Activated T-helper 2 cell treated with anti-CD3 and anti-CD28 coated beads, Interferon-gamma antibody, Interleukin-2, Interleukin-4, amounts not matched to agents 10 μg/mL and 5 μg/mL and 100 μg/mL, durations not matched to agents 14 hours and 24 hours and 36 hours (primary cell): ENCODE measurements at places on chromosomes 16 and 17.

- peaks cover 54% of the 10 kb centered on the region for H3K36me3 ChIP-seq
- no peak overlapping the region for H3K4me3 ChIP-seq
- H3K4me1 ChIP-seq: peaks cover 2% of the 10 kb centered on the region
These were observed 73.4 kb downstream of the HELZ start for GRCh38 chr17:67171560-67171959.

DNA sequence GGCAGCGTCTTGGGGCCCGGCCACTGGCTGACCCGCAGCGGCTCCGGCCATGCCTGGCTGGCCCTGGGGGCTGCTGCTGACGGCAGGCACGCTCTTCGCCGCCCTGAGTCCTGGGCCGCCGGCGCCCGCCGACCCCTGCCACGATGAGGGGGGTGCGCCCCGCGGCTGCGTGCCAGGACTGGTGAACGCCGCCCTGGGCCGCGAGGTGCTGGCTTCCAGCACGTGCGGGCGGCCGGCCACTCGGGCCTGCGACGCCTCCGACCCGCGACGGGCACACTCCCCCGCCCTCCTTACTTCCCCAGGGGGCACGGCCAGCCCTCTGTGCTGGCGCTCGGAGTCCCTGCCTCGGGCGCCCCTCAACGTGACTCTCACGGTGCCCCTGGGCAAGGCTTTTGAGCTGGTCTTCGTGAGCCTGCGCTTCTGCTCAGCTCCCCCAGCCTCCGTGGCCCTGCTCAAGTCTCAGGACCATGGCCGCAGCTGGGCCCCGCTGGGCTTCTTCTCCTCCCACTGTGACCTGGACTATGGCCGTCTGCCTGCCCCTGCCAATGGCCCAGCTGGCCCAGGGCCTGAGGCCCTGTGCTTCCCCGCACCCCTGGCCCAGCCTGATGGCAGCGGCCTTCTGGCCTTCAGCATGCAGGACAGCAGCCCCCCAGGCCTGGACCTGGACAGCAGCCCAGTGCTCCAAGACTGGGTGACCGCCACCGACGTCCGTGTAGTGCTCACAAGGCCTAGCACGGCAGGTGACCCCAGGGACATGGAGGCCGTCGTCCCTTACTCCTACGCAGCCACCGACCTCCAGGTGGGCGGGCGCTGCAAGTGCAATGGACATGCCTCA lies 773 bp downstream of the NTN3 start:
- H3K36me3 ChIP-seq: no peaks in the 10 kb centered on the region
- H3K27me3 ChIP-seq: peaks cover 27% of the 10 kb centered on the region
- H3K27ac ChIP-seq: no peak overlapping the region
- peaks cover 17% of the 10 kb centered on the region for H3K4me1 ChIP-seq
- no peak for DNase-seq

GRCh38 chr17:59287452-59287851 lies 44.0 kb upstream of the YPEL2 start:
- no peaks in the 10 kb centered on the region for H3K36me3 ChIP-seq
- no peaks in the 10 kb centered on the region for H3K27me3 ChIP-seq
- no peak overlapping the region for H3K27ac ChIP-seq
- DNase-seq: no peak

- DNase-seq: no peak
- H3K4me1 ChIP-seq: peaks cover 2% of the 10 kb centered on the region
- H3K36me3 ChIP-seq: peaks cover 21% of the 10 kb centered on the region
- no peaks in the 10 kb centered on the region for H3K27me3 ChIP-seq
These were observed 6.2 kb downstream of the ENGASE start for GRCh38 chr17:79080761-79081290.

GRCh38 chr17:82859431-82860403 lies 19.9 kb upstream of the ZNF750 start:
- H3K27me3 ChIP-seq: no peaks in the 10 kb centered on the region
- DNase-seq: peak; percentile 56
- peaks cover 48% of the 10 kb centered on the region for H3K4me1 ChIP-seq

DNA sequence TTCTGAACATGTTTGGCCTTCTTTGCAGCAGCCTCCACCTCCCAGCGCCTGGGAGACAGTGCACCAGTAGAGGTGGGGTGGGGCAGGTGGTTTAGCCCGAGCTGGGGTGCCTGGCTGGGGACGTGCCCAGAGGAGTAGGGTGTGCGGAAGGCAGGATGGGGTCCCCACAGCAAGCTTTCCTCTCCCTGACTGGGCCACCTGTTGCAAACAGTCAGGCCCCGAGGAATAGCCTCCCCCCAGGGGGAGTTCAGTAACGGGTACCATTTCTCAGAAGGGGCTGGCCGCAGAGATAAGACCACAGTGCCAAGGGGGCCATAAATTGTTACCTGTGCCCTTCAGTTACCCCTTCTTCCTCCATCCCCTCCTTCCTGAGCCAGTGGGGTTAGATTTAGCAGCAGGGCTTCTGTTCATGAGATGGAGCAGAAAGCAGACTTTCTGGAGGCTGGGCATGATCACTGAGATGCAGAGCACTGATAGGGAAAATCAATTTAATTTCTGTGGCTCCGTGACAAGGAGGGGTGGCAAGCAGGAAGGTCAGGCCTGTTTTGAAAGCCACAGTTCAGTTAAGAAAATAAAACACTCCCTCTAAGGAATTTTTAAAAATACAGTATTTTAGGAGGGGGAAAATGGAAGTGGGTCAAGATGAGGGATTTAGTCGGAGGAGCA lies 181.9 kb downstream of the MSI2 start:
- H3K36me3 ChIP-seq: peaks cover 30% of the 10 kb centered on the region
- DNase-seq: no peak
- H3K4me3 ChIP-seq: peak overlapping the region; percentile 10

DNA sequence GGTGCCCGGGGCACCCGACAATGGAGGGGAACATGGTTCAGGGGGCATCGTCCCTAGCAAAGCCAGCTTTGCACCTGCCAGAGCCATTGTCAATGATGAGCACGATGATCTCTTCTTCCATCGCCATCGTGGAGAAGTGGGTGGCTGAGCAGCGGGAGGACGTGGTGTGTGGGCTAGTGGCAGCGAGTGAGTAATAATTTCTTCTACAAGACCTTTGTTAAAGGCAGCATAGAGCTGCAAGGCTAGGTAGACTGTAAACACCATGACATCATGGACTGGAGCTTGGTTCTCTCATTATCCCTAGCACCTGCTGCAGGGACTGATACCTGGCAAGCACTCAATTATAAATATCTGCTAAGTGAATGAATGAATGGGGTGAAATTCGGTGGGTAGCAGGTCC lies 6.7 kb upstream of the HEATR3 start:
- no peak overlapping the region for H3K27ac ChIP-seq
- no peaks in the 10 kb centered on the region for H3K36me3 ChIP-seq
- H3K4me1 ChIP-seq: peaks cover 2% of the 10 kb centered on the region
- no peak overlapping the region for H3K4me3 ChIP-seq

DNA sequence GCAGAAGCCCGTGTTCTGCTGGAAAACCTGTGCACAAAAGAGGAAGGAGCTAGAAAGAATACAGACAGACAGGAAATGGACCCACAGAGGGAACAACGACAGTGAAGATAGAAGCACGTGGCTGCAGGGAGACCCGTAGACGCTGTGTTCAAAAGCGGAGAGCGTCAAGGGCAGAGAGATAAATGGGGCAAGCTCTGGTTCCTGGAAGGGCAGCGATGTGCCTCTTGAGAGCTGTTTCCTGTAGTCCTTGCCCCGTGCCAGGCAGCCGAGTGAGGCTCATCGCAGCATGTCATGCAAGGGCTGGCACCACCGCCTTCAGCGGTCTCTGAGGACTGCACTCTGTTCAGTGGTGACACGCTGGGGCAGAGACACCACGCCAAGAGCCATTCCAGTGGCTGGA lies 43.6 kb upstream of the CACNG5 start:
- no peak overlapping the region for H3K4me3 ChIP-seq
- no peaks in the 10 kb centered on the region for H3K27me3 ChIP-seq
- DNase-seq: no peak
- H3K36me3 ChIP-seq: peaks cover 89% of the 10 kb centered on the region
- H3K4me1 ChIP-seq: peaks cover 1% of the 10 kb centered on the region
- H3K27ac ChIP-seq: peak overlapping the region; percentile 19

GRCh38 chr17:75366432-75366831 lies 39.0 kb downstream of the GRB2 start:
- DNase-seq: no peak
- H3K27ac ChIP-seq: peak overlapping the region; percentile 73
- H3K4me3 ChIP-seq: no peak overlapping the region
- peaks cover 82% of the 10 kb centered on the region for H3K4me1 ChIP-seq
- peaks cover 28% of the 10 kb centered on the region for H3K36me3 ChIP-seq
- no peaks in the 10 kb centered on the region for H3K27me3 ChIP-seq

GRCh38 chr17:43857957-43858600 lies 11.1 kb downstream of the CD300LG start:
- peaks cover 3% of the 10 kb centered on the region for H3K27me3 ChIP-seq
- H3K4me3 ChIP-seq: no peak overlapping the region
- DNase-seq: no peak
- no peaks in the 10 kb centered on the region for H3K4me1 ChIP-seq
- no peaks in the 10 kb centered on the region for H3K36me3 ChIP-seq
- H3K27ac ChIP-seq: no peak overlapping the region

- H3K4me1 ChIP-seq: peaks cover 13% of the 10 kb centered on the region
- peaks cover 25% of the 10 kb centered on the region for H3K27me3 ChIP-seq
- no peak overlapping the region for H3K4me3 ChIP-seq
- DNase-seq: peak; percentile 9
- H3K27ac ChIP-seq: no peak overlapping the region
These were observed 218.6 kb upstream of the ASIC2 start for GRCh38 chr17:33511670-33512069.

- peaks cover 10% of the 10 kb centered on the region for H3K27me3 ChIP-seq
- no peak overlapping the region for H3K4me3 ChIP-seq
- no peak overlapping the region for H3K27ac ChIP-seq
- peaks cover 6% of the 10 kb centered on the region for H3K4me1 ChIP-seq
These were observed 378.8 kb upstream of the TNRC6C start for GRCh38 chr17:77579682-77580081.

DNA sequence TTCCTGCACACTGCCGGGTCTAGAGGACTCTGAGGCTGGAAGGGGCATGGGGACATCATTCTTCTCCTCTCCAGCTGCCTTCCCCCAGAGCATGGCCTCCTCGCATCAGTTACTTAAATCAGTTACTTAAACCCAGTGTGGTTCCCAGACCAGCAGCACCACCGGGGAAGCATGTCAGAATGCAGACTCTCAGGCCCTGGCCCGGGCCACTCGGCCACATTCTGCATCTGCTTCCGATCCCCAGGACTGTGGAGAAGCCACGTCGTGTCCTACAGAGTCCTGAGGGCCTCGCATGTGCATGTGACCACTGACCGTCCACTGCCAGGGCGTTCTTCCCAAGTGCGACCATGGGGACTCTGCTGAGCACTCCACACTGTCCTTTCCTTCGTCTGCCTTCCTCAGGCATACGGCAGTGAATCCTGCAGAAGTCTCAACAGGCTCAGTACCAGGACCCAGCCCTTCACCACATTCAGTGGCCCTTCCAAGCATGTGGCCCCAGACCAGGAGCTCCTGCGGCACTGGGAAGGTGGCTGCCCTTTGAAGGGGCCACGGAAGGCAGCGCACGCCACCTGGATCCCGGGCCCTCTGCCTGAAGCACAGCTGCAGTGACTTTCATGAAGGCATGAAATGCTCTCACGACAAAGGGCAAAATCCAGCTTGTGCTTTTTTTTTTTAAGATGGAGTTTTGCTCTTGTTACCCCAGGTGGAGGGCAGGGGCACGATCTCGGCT lies 46.9 kb upstream of the RASD1 start:
- H3K36me3 ChIP-seq: no peaks in the 10 kb centered on the region
- DNase-seq: no peak
- H3K27me3 ChIP-seq: no peaks in the 10 kb centered on the region
- no peak overlapping the region for H3K4me3 ChIP-seq

GRCh38 chr17:56652628-56653027 lies 59.1 kb downstream of the NOG start:
- no peak for DNase-seq
- peaks cover 18% of the 10 kb centered on the region for H3K27me3 ChIP-seq
- H3K27ac ChIP-seq: no peak overlapping the region
- no peak overlapping the region for H3K4me3 ChIP-seq

GRCh38 chr17:15124264-15124595 lies 140.9 kb downstream of the PMP22 start:
- DNase-seq: no peak
- no peak overlapping the region for H3K4me3 ChIP-seq

DNA sequence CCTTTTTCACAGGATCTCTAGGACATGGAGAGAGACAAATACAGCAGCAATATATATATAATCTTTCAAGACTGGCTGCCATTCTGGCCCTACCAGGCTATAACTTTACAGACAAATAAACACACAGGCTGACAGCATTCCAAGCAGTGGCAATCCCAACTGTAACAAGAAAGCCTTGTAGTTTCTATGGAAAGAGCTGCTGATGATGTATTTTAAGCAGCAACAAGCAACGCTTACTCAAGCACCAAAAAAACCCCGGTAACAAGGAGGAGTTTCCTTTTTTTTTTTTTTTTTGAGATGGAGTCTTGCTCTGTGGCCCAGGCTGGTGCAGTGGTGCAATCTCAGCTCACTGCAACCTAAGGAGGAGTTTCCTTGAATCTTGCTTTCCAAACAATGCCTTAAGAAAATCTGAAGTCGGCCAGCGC lies 23.2 kb downstream of the LSM12 start:
- peak overlapping the region; percentile 42 for H3K27ac ChIP-seq
- peaks cover 49% of the 10 kb centered on the region for H3K36me3 ChIP-seq

- no peak overlapping the region for H3K27ac ChIP-seq
- peaks cover 7% of the 10 kb centered on the region for H3K4me1 ChIP-seq
- no peak overlapping the region for H3K4me3 ChIP-seq
- no peaks in the 10 kb centered on the region for H3K36me3 ChIP-seq
- peaks cover 23% of the 10 kb centered on the region for H3K27me3 ChIP-seq
These were observed 3.6 kb upstream of the ALOX12B start for GRCh38 chr17:8091033-8091687.

- peaks cover 34% of the 10 kb centered on the region for H3K27me3 ChIP-seq
- H3K36me3 ChIP-seq: no peaks in the 10 kb centered on the region
- H3K27ac ChIP-seq: no peak overlapping the region
- peaks cover 7% of the 10 kb centered on the region for H3K4me1 ChIP-seq
These were observed 10.6 kb downstream of the SPACA3 start for GRCh38 chr17:33002246-33002645.

DNA sequence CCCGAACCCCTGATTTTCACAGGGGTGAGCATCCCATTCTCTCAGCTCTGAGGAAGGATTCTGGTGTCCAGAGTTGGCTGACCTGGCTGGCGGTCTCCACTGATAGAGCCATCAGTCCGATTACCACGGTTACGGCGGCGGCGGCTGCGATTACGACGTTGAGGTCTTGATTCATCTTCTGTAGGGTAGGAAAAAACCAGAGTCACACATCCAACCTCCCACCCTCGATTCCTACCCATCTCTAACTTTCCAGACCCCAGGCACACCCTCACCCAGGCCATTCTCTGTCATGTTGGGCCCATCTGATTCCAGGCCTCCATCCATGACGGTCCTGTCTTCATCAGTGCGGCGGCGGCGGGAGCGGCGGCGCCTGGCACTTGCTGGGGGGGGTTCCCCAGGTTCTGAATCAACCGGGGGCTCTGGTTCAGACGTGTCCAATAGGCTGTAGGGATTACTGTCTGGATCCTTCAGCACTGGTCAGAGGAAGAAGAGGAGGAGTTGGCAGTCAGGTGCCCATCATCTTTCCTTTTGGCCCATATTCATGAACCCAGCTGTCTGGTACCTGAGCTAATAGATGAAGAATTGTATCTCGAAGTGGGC lies 2.6 kb upstream of the SOX15 start:
- no peak for DNase-seq
- no peak overlapping the region for H3K4me3 ChIP-seq
- no peaks in the 10 kb centered on the region for H3K4me1 ChIP-seq
- no peak overlapping the region for H3K27ac ChIP-seq
- no peaks in the 10 kb centered on the region for H3K27me3 ChIP-seq
